Osteoblast (primary cell): ENCODE measurements at places on chromosomes 16 and 17. TPM values are rescaled to one million over a fixed set of nuclear protein-coding genes. Genes with fewer than 3 reads are reported as not detected.

The KRTAP9-8 gene
- not detected in 2 replicates for total RNA-seq

The TIMP2 gene
- total RNA-seq, result 164 and 171 TPM in 2 replicates

The IQCK gene
- total RNA-seq, result 8.7 and 9.4 TPM in 2 replicates

GRCh38 chr16:66926961-66927436 lies 1.7 kb upstream of the RRAD start:
- H3K27ac ChIP-seq, result peak overlapping the region; percentile 87
- peaks cover 47% of the 10 kb centered on the region for H3K4me1 ChIP-seq
- H3K4me3 ChIP-seq, result no peak overlapping the region

GRCh38 chr16:66422366-66422765 lies 4.7 kb upstream of the BEAN1 start:
- H3K27ac ChIP-seq, result no peak overlapping the region
- DNase-seq, result peak; percentile 34
- peaks cover 9% of the 10 kb centered on the region for H3K27me3 ChIP-seq
- no peaks in the 10 kb centered on the region for H3K36me3 ChIP-seq

DNA sequence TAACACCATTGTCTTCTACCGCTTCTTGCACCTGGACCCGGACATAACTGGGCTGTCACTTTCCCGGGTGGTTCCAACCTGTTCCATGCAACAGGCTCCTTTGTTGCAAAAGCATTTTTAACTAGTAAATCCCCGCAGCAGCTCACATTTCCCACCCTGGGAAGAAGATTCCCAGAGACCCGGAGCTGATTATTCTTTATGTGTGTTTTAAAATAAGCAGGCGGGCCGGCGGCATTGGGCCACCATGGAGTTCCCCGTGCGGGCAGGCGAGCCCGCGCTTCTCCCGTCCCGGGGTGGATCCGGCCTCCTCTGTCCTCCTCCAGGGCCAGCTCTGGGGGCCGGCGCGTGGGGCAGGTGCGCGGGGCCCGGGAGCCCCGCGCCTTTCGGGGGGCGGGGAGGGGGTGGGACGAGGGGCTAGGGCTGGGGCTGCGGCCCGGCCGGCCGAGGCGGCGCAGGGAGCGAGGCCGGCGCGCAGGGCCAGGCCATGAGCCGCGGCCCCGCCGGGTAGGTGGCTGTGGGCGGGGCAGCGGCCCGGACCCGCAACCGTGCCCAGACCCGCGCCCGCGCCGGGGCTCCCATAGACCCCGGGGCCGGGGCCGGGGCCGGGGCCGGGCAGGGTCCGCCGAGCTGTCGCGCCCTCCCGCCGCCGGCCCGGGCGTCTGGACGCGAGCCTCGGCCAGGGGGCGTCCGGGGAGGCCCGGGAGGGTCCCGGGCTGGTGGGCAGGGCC lies 1.7 kb downstream of the CRAMP1 start:
- peak overlapping the region; percentile 86 for H3K4me3 ChIP-seq
- H3K4me1 ChIP-seq, result peaks cover 44% of the 10 kb centered on the region
- H3K27me3 ChIP-seq, result no peaks in the 10 kb centered on the region
- DNase-seq, result peak; percentile 93
- peaks cover 26% of the 10 kb centered on the region for H3K36me3 ChIP-seq

GRCh38 chr16:19939553-19939952 lies 54.9 kb upstream of the GPRC5B start:
- peaks cover 6% of the 10 kb centered on the region for H3K4me1 ChIP-seq
- H3K4me3 ChIP-seq, result no peak overlapping the region
- H3K27ac ChIP-seq, result peak overlapping the region; percentile 28
- no peaks in the 10 kb centered on the region for H3K36me3 ChIP-seq
- H3K27me3 ChIP-seq, result no peaks in the 10 kb centered on the region

- H3K4me3 ChIP-seq, result no peak overlapping the region
- DNase-seq, result no peak
- no peaks in the 10 kb centered on the region for H3K36me3 ChIP-seq
- H3K27me3 ChIP-seq, result no peaks in the 10 kb centered on the region
These were observed 1039.2 kb upstream of the GOT2 start for GRCh38 chr16:59773330-59773729.

The TNFRSF17 gene
- total RNA-seq, result not detected in 2 replicates

DNA sequence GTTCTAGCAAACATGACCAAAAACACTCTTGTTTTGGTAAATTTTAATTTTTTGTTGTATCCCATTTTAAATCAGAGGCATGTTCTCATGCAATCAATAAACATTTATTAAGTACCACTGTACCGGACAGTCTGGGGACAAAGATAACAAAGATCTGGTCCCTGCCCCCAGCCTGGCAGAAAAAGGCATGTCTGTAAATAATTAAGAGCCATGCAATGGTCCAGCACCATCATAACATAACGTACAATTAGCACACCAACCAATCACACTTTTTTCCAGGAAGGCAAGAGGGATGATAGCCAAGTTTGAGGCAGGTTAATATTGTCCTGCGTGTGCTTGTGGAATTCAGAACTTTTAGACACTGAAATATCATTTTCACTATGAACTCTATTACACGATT lies 3.5 kb downstream of the KCNJ16 start:
- no peaks in the 10 kb centered on the region for H3K36me3 ChIP-seq
- H3K27me3 ChIP-seq, result no peaks in the 10 kb centered on the region
- DNase-seq, result no peak
- no peaks in the 10 kb centered on the region for H3K4me1 ChIP-seq
- no peak overlapping the region for H3K27ac ChIP-seq

The CYGB gene
- total RNA-seq, result 39.1 and 74.0 TPM in 2 replicates

- H3K4me1 ChIP-seq, result peaks cover 18% of the 10 kb centered on the region
- no peaks in the 10 kb centered on the region for H3K36me3 ChIP-seq
- no peaks in the 10 kb centered on the region for H3K27me3 ChIP-seq
- H3K27ac ChIP-seq, result peak overlapping the region; percentile 59
These were observed 1171.5 kb upstream of the GOT2 start for GRCh38 chr16:59905606-59906005.

The ITGAL gene
- 0.36 TPM in 1 of 2 replicates, not detected in the other for total RNA-seq

The HDAC5 gene
- total RNA-seq, result 69.2 and 85.4 TPM in 2 replicates

The LAT gene
- 1.2 and 1.4 TPM in 2 replicates for total RNA-seq

The ODAD4 gene
- total RNA-seq, result 1.1 and 1.5 TPM in 2 replicates

- H3K36me3 ChIP-seq, result peaks cover 40% of the 10 kb centered on the region
- peaks cover 3% of the 10 kb centered on the region for H3K4me1 ChIP-seq
- H3K4me3 ChIP-seq, result no peak overlapping the region
- DNase-seq, result peak; percentile 17
- H3K27ac ChIP-seq, result no peak overlapping the region
These were observed 8.1 kb upstream of the NAT9 start for GRCh38 chr17:74784125-74784810.

The TMIGD1 gene
- total RNA-seq, result not detected in 2 replicates

DNA sequence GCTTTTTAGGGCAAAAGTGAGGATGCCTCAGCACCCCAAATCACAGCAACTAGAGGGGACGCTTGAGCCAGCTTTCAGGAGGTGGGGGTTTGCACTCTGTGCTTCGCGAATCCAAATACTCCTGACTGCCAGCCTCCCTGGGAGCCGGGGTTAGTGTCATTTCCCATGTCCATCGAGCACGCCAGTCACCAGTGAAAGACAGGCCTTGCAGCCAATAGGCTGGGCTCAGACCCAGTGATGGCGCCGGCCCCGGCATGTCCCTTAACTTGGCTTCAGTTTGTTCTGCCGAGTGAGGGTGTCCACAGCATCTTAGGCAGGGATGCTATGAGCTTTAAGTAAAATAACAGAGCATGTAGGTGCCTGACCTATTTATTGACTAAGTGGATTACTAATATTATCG lies 50.9 kb upstream of the CDC42EP4 start:
- peaks cover 6% of the 10 kb centered on the region for H3K27me3 ChIP-seq
- peak; percentile 44 for DNase-seq
- H3K27ac ChIP-seq, result no peak overlapping the region
- peaks cover 11% of the 10 kb centered on the region for H3K4me1 ChIP-seq
- no peaks in the 10 kb centered on the region for H3K36me3 ChIP-seq
- H3K4me3 ChIP-seq, result no peak overlapping the region

- no peak for DNase-seq
- H3K4me3 ChIP-seq, result no peak overlapping the region
- H3K36me3 ChIP-seq, result no peaks in the 10 kb centered on the region
These were observed 7.7 kb upstream of the DCTPP1 start for GRCh38 chr16:30437511-30438046.

The HOXB6 gene
- total RNA-seq, result 0.59 and 0.72 TPM in 2 replicates

DNA sequence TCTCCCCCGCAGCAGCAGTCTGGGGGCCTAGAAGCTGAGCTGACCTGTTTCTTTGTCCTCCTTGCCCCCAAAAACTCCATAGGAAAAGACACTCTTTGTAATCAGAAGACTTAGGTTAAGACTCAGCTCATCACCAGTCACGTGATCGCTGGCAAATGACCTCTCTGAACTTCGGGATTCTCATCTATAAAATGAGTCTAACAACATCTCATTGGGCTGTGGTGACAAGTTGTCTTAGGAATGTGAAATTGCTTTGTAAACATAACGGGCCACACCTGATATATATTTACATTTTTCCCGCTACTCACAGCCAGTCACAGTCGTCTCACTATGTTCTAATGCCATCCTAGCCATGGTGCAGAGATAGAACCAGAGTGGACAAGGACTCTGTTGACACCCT lies 86.0 kb upstream of the LHX1 start:
- H3K36me3 ChIP-seq, result no peaks in the 10 kb centered on the region
- peaks cover 17% of the 10 kb centered on the region for H3K4me1 ChIP-seq
- H3K27ac ChIP-seq, result no peak overlapping the region
- H3K27me3 ChIP-seq, result peaks cover 3% of the 10 kb centered on the region

- H3K27me3 ChIP-seq, result peaks cover 3% of the 10 kb centered on the region
- H3K27ac ChIP-seq, result no peak overlapping the region
- H3K4me3 ChIP-seq, result no peak overlapping the region
- no peak for DNase-seq
These were observed 32.6 kb upstream of the KSR1 start for GRCh38 chr17:27423651-27424050.

The DPEP3 gene
- total RNA-seq, result not detected in 2 replicates

- DNase-seq, result no peak
- peaks cover 32% of the 10 kb centered on the region for H3K36me3 ChIP-seq
- no peak overlapping the region for H3K27ac ChIP-seq
- H3K4me1 ChIP-seq, result no peaks in the 10 kb centered on the region
These were observed 13.5 kb downstream of the TBCD start for GRCh38 chr17:82765371-82765770.

- peaks cover 36% of the 10 kb centered on the region for H3K4me1 ChIP-seq
- no peaks in the 10 kb centered on the region for H3K36me3 ChIP-seq
- no peak overlapping the region for H3K4me3 ChIP-seq
- no peak overlapping the region for H3K27ac ChIP-seq
- H3K27me3 ChIP-seq, result no peaks in the 10 kb centered on the region
- DNase-seq, result no peak
These were observed 148.1 kb downstream of the SOCS1 start for GRCh38 chr16:11107780-11108465.

DNA sequence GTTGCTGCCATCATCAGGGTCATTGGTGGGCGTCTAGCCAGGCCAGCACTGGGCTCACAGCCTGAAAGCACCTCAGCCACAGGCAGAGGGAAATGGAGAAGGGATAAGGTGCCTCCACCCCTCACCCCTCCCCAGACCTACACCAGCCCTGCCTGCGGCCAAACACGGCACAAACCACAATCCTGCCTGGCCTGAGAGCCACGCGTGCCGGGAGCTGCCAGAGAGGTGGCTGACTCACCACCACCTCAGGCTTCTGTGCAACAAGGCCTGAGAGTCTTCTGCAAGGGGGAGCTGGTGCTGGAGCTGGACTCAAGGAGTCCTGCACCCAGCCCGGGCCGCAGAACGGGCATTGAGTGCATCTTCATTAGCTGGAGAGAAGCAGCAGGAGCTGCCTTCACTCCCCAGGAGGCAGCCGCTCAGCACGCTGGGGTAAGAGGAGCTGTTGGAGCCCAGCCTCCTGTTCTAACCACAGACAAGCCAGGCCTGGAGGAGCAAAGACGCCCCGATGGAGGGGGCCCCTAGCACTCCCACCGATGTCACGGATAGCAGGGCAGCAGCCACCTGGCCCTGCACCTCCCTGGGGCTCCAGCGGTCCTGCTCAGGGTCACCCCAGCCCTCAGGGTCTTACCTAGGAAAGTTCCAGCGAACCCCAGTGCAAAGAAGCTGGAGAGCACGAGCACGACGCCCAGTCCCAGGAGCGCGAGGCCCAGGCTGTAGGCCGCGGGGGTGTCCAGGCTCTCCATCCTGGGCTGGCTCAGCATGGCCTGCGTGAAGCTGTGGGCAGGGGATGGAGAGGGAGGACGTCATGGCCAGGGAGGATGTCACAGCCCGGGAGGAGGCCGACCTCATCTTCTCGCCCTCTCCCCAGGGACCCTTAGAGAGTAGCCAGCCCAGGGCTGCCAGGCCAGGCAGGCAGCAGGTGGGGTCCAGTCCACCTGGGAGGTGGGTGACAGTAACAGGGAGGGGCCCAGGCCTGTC lies 16.0 kb upstream of the RASD1 start:
- H3K27me3 ChIP-seq, result no peaks in the 10 kb centered on the region
- H3K4me1 ChIP-seq, result peaks cover 44% of the 10 kb centered on the region
- peak; percentile 100 for DNase-seq
- no peak overlapping the region for H3K4me3 ChIP-seq
- peak overlapping the region; percentile 61 for H3K27ac ChIP-seq

The CSHL1 gene
- total RNA-seq, result not detected in 2 replicates

- no peak overlapping the region for H3K4me3 ChIP-seq
- H3K27ac ChIP-seq, result peak overlapping the region; percentile 9
- H3K27me3 ChIP-seq, result no peaks in the 10 kb centered on the region
- peaks cover 7% of the 10 kb centered on the region for H3K4me1 ChIP-seq
- H3K36me3 ChIP-seq, result peaks cover 33% of the 10 kb centered on the region
These were observed 32.1 kb upstream of the JPT2 start for GRCh38 chr16:1645914-1646525.

DNA sequence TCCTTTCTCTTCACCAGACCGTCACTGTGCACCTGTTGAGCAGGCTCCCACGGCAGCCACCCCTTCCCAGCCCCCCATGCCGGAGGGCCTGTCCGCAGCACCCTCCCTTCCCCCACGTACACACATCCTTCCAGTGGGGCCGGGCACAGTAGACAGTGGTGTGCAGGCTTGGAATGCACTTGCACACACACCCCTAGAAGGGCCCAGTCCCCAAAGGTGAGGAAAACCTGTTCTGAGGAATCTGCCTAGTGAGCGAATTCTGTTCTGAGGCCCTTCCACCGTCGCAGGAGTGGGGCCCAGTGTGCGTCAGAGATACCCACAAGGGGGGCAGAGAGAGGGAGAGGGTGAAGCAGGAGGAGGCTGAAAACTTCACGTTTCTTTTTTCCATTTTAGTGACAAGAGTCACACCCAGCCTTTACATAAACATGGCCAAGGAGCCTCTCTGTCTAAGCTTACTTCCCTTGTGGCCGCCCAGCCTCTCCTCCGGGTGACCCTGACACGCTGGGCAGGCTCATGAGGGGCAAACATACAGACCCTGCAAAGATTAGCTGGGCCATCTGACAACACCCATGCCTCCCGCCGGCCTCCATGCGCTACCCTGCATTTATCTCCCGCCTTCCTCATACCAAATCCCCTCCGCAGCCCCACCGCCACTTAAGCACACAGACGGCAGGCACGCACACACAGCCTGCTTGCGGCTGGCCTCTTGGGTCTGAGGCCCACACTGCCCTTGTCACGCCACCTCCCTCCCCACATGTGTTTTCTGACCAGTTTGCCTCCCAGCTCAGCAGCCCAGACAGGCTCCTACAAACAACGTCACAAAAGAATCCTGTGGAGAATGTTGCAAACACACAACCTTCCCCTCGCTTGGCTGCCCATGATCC lies 1.8 kb downstream of the ZBTB4 start:
- peak overlapping the region; percentile 93 for H3K27ac ChIP-seq
- DNase-seq, result peak; percentile 98
- H3K4me3 ChIP-seq, result peak overlapping the region; percentile 82
- H3K27me3 ChIP-seq, result no peaks in the 10 kb centered on the region
- H3K36me3 ChIP-seq, result peaks cover 5% of the 10 kb centered on the region
- H3K4me1 ChIP-seq, result peaks cover 35% of the 10 kb centered on the region

The PRSS27 gene
- 1.5 and 2.5 TPM in 2 replicates for total RNA-seq

- H3K36me3 ChIP-seq, result no peaks in the 10 kb centered on the region
- no peak overlapping the region for H3K27ac ChIP-seq
- no peak for DNase-seq
- H3K4me1 ChIP-seq, result peaks cover 5% of the 10 kb centered on the region
- no peak overlapping the region for H3K4me3 ChIP-seq
These were observed 324.6 kb upstream of the CDH11 start for GRCh38 chr16:65446427-65446826.

The CCDC144A gene
- 11.2 and 28.0 TPM in 2 replicates for total RNA-seq
